ENCODE measurements at places on chromosomes 1 and 21.

DNA sequence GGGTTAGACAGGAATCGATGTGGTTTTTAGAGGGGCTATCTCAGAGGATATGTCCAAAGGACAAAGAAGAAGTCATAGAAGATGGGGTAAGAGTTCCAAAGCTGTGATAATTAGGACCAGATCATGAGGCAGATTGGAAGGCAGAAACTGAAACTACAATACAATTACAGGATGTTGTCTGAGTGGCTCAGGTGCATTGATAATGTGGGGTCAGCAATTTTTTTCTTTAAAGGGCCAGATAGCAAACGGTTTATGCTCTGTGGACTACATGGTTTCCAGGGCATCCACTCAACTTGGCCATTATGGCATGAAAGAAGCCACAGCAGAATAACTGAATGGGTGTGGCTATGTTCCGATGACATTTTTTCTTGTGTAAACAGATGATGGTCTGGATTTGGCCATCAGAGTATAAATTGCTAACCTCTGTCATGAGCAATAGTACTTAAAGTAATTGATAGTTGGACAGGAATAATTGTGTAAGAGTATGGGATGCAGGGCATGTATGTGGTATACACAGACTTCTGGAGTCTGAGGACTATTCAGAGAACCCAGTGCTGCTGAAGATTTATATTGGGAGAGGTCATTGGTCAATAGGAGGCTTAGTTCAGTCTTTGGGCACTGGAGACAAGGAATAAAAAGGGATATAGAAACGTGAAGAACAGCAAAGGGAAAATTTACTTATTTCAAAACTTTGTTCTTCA lies 198.4 kb upstream of the ADGRL4 start:
- DNase-seq = no peak

DNA sequence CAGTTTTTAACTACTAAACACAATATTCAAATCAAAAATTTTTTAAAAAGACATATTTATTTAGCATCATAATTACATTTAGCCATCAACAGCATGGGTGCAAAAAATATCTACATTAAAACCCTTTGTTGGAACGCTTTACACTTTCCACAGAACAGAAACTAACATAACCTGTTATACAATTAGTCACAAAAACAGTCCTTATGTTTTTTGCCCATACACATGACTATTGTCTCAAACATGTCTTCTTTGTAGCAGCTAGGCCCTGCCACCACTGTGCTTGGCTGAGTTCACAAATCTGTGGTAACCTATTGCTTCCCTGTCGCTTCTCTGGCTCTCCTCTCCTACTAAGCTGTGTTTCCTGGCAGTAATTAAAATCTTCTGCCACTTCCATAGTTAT lies 1350.0 kb upstream of the ADGRL2 start:
- no peak for DNase-seq

DNA sequence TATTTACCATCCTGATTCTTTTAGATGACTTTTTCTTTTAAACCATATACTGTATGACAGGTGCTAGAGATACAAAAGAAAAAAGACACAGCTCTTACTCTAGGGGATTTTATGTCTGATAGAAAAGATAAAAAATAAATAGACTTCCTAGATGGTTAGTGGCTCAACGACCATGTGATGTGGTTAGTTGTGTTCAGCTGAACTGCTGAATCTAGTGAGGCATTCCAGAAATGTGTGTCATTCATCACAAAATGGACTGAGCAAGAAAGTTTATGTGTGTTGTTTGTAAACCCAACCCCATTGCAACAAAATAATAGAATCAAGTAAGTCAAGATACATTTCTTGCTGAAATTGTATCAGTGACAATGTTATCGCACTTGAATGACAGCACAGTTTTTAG lies 205.8 kb upstream of the LYPLAL1 start:
- no peak for DNase-seq

- DNase-seq = no peak
Observed at GRCh38 chr1:3662080-3662671, 9.9 kb downstream of the TP73 start.

- no peak for DNase-seq
Observed at GRCh38 chr21:43825242-43825935, 36.0 kb downstream of the RRP1 start.

- peak; percentile 52 for DNase-seq
Observed at GRCh38 chr1:42765832-42766740, 742 bp downstream of the P3H1 start.

DNA sequence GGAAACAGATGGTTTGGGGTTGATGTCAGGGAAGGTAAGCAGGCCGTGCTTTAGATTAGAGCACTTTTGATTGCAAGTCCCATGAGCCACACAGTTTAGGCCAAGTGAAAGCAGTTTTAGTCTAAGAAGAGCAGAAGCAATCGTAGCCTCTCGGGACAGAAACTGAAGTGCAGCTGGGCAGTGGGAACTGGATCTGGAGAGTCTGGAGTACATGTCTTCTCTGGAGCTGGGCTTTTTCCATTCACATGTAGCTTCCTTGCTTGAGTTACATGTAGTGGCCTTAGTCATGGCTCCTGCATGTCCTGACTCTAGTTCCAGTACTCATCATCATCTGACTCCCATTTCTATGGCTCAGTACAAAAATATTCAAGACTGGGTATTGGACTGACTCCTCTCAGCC lies 16.7 kb downstream of the CAMTA1 start:
- DNase-seq = no peak

DNA sequence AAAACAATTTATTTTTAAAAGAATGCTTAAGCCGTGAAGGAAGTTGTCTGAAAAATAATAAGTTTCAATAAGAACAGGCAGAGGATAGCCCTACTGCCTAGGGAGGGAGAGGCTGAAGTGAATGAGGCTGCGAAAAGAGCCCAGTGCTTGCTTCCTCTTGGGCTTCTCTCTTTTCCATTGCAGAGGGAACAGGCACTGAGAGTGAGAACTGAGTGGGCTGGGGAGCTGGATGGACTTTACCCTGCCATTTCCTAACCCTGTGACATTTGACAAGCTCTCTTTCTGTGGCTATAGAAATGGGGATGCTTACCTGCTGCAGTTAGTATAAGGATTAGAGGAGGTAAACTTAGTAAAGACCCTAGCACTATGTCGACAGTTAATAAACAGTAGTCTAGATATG lies 30.0 kb downstream of the TENT5C start:
- DNase-seq = no peak

DNA sequence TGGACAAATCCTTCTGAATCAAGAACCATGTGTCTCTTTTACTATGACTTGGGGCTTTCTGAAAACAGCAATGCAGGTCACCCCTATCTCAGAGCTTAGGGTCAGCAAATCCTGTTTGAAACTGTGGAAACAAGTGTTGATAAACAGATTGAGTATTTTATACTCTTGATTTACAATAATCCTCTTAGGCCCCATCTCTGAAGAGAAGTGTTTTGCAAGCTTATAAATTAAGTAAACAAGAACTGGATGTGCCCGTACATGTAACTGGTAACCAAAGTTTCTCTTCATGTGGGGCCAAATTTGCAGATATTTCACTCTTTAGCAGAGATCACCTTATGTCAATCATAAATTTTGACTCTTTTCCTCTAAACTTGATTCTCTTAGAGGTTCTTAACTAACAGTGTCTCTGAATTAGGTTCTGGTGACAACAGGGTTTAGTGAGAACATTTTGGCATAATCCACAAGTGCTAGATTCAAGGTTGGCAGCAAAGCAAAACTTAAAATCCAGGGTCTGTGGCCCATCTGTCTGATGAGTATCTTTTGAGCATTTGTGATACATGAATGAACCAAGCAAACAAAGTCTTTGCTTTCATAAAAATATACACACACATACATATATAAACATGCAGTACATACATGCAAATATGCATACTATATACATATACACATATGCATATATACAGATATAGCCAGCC lies 183.0 kb upstream of the HOOK1 start:
- no peak for DNase-seq

DNA sequence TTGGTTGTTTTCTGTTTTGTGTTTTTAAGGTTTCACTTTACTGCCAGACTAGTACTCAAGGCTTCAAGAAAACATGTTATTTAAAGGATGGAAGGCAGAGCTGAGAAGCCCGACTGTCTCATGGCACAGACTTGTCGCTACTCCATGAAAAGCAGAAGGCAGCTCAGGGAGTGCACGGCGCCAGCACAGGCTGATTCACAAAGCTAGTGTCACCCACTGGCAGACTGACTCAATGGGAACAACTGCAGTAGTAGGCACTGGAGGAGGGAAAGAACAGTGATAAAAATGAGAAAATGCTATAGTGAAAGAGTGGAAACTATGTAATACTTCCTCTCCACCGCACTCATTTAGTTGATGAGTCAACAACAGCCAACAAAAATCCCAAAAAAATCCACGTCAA lies 14.7 kb downstream of the HSF2BP start:
- no peak for DNase-seq

DNA sequence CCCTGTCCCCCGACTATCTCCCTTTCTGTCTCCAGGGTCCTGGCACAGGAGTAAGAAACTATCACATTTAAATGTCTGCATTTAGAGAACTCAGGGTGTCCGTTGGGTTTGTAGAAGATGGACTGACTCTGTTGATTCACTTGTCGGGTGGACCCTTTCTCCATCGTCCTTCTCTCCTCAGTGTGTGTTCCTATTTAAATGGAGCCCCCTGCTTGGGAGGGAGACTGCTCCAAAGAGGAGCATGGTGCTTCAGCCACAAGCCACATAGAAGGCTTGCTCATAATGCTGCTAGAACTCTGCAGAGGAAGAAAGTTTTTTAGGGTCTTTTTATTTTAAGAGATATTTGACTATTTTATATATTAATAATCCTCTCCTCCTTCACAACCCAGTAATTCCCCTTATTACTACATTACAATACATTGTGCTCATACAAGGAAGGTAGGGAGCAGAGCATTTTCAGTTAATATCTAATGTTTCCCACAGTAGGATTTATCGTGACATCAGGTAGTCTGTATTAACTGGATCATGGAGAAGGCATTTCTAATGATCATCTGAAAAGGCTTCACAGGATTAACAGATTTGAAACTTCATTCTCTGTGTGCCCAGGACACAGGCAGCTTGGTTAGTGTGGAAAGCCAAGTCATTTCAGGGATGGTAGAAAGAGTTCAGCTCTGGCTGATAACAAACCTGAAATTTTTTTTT lies 13.8 kb downstream of the FGGY start:
- DNase-seq = no peak

DNA sequence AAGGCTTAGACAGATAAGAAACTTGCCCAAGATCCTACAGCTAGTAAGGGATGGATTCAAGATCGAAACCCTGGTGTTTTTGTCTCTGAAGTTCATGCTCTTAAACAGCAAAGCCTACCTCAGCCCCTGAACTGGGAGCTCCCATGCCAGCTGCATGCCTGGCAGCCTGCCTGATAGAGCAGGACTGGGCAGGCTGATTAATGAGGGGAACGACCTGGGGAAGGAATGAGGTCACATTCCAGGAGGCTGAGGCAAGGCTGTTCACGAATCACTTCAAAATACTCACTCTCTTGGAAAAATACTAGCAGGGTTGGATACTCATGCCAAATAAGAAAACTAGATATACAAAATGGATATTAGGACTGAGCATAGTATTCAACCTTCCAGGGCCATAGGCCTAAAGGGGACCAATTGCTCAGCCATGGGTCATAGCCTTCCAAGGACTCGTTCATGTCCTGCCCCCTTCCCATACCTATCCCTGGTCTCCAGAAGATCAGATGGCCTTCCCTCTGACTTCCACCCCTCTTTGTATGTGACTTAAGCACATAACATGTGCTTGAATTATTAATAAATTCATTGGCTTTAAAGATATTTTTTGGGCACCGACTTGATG lies 15.6 kb upstream of the TACSTD2 start:
- DNase-seq = no peak

DNA sequence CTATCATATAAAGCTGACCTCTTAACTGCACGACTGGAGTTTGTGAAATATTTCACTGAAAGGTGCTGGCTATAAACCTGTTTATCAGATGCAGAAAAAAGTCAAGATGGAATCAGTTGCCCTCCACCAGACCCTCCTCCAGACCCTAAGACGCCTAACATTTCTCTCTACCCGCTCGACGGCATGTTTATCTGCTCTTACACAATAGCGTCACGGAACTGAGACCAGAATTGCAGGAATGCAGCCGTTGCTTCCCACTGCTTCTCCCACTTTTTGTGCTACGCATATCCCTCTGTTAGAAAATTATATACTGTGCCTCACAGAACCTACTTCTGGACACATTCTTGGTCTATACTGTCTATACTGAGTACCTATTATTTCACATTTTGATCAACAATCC lies 28.2 kb upstream of the FAM131C start:
- no peak for DNase-seq

- DNase-seq = no peak
Observed at GRCh38 chr1:173864179-173864867, 3.5 kb downstream of the GAS5 start.

- no peak for DNase-seq
Observed at GRCh38 chr1:15331180-15331579, 78.5 kb upstream of the EFHD2 start.

DNA sequence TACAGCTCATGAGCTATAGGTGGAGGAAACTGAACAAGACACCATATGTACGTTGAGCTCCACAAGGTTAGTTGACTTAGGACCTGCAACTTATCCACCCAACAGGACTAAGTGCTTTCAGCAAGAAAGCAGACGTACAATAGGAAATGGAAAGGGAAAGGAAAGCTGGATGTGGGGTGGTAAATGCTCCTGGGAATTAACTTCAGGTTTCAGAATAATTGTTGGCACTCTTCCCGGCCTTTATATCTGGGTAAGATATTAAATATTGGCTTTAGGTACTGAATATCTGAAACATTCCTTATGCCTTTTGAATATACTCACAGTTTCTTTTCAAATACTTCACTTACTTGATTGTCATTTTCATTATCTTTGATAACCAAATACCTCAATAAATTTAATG lies 36.3 kb downstream of the GLMN start:
- no peak for DNase-seq

- DNase-seq = no peak
Observed at GRCh38 chr1:62429581-62429980, 7.3 kb upstream of the USP1 start.

DNA sequence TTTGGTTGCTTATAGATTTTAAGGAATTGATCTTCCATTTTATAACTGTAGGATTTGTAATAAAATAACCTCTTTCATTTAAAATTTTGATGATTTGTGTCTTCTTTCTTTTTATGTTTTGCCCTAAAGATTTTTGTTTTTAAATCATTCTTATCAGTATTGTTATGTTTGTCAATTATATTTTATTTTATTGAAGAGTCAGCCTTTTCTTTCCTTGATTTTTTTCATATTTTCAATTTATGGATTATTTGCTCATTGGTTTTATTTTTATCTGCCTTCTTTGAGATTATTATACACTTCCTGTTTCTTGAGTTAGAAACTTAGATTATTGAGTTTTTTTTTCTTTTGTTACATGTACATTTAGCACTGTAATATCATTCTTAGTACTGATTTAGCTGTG lies 233.4 kb upstream of the BRINP3 start:
- no peak for DNase-seq

DNA sequence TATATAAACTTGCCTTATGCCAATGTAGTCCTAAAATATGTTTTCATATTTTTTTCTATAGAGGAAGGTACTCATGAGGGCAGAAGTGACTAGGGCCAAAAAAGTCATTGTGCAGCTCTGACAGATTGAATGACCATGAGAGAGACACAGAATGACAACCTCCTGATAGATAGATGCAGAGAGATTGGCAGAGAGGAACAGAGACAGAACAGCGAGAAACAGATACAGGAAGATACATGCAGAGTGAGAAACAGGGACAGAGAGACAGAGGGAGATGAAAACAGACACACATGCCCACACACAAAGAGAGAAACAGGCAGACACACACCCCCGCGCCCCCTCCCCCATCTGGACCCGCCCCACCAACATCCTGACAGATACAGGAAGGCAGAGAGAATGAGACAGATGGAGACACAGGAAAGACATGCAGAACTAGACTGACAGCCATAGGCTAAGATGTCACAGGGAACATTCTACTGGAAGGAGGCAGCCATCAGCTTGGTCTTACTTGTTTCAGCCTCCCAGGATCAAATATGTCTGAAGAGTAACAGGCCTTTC lies 211.1 kb downstream of the ST6GALNAC3 start:
- no peak for DNase-seq
